ENCODE measurements at places on chromosomes 11 and 22. TPM values are rescaled to one million over a fixed set of nuclear protein-coding genes. Genes with fewer than 3 reads are reported as not detected.

HBB gene
- not detected for total RNA-seq

MFRP gene
- total RNA-seq: not detected

RFPL2 gene
- not detected for total RNA-seq

VWCE gene
- 1.3 TPM for total RNA-seq

SYCE3 gene
- total RNA-seq: not detected

CYTH4 gene
- not detected for total RNA-seq

OMP gene
- not detected for total RNA-seq

CXCR5 gene
- not detected for total RNA-seq
